ENCODE measurements at places on chromosomes 6 and 20.

GRCh38 chr20:32183947-32184635 is 23.5 kb downstream of the PLAGL2 start:
- no peak for DNase-seq

GRCh38 chr6:144664947-144665346 is 379.8 kb downstream of the UTRN start:
- no peak for DNase-seq

DNA sequence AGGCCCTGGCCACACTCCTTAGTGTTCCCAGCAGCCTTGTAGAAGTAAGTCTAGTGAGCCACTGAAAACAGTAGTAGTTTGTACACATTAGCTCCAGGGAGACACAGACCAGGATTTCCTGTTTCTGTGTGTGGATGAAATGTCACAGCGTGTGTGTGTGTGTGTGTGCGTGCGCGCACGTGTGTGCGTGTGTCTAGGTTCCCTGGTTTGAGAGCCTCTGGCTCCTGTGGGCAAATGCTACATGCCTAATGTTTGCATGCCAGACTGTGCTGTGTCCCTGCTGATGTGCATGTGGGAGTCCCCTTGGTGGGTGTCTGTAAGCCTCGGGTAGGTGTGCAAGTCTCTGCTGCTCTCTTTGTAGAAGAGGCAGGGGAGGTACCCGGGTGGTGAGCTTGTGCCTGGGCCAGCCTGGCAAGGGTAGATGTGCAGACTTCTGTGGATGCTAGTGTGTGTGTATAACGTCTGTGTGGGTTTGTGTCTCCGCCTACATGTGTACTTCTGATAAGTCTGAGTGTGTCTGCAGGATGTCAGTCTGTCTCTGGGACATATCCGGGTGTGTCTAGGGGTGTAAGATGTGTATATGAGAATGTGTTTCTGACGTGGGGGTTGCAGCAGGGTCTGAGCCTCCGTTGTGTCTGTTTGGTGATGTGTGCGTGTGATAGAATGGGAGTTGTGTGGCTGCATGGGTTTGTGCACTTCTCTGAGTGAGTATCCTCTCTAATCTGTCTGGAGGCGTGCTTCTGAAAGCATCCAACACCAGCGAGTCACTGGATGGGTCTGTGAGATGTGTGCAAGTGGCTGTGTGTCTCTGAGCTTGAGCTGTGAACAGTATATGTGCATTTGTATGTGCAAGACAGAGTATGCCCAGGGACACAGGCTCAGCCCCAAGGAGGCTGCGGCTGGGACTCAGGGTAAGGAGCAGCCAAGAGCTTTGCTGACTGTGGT is 19.0 kb upstream of the TLDC2 start:
- peak; percentile 27 for DNase-seq

- no peak for DNase-seq
Measured at GRCh38 chr6:53391170-53391569, 42.4 kb upstream of the ELOVL5 start.
